ENCODE measurements at places on chromosomes 1 and 21.
A peak's percentile ranks its signal among the peaks of the same experiment; 100 is the strongest.

- no peak for DNase-seq
Observed at GRCh38 chr1:106787520-106787919, 269.0 kb upstream of the PRMT6 start.

GRCh38 chr21:31688603-31689368 lies 29.3 kb downstream of the SOD1 start:
- DNase-seq = no peak

DNA sequence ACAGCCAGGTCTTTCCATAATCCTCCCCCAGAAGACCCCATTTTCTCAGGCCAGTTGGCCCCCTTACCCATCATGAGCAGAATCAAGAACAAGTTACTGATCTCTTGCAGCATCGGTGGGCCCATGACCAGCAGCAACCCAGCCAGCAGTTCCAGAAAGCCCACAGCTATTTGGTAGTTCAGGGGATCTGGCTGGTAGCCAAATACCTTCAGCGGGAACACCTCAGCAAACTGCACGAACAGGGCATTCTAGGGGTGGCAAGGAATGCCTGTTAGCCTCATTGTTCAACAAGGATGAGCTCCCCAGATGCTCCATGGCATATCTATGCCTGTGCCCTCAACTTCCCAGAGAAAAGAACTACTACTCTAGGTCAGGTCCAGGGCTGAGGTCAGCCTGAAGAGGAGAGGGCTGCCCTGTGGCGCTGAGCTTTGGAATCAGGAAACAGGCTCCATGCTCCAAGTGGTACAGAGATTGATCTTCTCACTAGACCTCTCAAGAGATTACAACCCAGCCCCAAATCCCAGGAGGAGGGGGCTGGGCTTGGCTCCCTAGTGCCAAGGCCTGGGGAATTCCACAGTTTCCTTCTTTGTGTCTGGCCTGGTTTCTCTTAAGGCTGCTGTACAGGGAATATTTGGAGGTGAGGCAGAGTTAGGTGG lies 1.3 kb downstream of the TMEM35B start:
- no peak for DNase-seq

DNA sequence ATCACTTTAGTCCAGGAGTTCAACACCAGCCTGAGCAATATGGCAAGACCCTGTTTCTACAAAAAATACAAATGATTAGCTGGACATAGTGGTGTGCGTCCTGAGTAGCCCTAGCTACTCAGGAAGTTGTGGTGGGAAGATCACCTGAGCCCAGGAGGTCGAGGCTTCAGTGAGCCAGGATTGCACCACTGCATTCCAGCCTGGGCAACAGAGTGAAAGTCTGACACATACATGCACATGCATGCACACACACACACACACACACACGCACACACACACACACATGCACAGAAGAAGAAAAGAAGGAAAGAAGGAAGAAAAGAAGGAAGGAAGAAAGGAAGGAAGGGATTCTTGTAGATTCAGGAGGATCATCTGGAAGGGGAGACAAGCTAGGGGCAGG lies 104.4 kb upstream of the USP25 start:
- DNase-seq = no peak

DNA sequence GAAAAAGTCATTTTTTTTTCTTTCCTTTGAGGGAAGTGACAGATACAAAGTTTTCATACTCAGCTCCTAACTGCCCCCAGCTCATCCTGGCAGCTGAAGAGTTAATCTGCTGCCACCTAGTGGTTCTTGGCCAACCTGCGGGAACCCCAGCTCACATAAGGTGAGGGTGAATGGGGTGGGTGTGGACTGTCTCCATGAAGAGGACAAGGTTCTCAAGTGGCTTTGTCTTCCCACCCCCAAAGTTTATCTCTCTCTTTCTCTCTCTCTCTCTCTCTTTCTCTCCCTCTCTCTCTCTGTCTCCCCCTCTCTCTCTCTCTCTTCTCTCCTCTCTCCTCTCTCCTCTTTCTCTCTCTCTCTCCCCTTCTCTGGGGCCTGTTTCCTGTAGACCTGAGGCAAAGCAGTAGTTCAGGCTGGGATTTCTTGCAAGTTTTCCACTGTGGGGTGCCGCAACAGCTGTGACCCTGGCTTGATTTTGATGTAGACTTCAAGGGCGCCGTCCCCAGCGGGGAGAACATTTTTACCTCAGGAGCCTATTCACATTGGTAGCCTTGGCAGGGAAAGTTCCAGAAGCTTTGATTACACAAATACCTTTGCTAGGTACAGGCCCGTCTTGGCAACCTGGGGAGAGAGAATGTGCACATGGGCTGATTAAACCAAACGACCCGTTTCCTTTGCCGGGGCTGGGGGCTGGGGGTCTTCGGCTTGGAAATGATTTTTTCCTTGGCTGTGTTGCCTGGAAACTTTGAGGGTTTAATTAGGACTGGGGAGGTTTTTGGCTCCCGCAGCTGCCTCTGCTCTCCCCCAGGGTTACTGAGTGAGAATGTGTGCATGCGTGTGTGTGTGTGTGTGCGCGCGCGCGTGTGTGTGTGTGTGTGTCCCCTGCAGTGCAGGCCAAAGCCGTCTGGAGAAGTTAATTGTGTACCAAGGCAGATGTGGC lies 135.9 kb downstream of the TM2D1 start:
- DNase-seq = no peak

DNA sequence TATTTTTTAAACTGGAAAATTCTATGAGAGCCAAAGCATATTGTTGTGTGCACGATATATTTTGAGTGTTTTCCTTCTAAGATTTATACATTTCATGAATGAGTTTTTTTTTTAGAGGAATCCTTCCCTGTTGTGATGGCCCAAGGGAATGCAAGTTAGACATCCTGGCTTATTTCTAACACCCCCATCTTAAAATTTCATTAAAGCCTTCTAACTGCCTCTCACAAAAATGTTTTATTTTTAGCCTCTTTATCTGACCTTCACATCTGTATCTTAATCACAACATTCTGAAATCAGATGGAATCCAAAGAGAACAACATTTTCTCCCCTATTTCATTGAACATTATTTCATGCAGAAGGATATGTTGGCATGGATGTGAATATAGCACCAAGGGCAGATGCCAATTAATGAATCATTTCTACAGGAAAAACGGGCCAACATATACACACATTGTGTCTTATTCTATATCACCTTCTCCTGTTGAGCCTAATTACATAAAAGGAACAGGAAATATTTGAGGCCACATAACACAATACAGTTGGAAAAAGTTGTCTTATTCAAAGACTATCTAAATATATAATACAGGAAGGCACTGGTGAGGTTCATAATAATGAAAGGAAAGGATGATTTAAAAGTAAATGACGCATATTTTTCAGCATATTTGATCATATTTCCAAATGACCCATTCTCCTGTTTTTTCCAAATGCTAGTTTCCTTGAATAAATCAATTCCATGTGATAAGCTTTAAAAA lies 455.5 kb downstream of the TTLL7 start:
- DNase-seq = no peak

DNA sequence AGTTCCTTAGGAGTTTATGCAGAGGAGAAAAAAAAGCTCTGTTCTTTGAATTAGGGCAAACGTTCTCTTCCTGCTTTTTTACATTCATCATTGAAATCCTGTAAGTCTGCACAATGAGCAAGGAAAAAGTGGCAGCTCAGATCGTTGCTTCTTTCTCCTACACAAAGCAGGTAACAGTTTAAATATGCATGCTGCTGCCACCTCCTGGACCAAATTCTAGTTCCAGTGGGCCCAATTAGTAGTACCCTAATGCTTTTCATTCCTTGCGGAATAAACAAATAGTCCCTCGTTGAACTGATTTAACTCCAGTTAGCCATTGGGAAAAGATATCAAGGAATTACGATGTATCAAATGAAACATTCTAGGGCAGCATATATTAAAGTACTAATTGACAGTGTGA lies 20.1 kb downstream of the YTHDF2 start:
- DNase-seq = no peak

GRCh38 chr1:41484402-41485241 lies at the start of gene EDN2:
Gene EDN2, minus strand, starts transcription at chr1:41484683. Its CDS starts 82 bp downstream, at chr1:41484601.
- DNase-seq = no peak

DNA sequence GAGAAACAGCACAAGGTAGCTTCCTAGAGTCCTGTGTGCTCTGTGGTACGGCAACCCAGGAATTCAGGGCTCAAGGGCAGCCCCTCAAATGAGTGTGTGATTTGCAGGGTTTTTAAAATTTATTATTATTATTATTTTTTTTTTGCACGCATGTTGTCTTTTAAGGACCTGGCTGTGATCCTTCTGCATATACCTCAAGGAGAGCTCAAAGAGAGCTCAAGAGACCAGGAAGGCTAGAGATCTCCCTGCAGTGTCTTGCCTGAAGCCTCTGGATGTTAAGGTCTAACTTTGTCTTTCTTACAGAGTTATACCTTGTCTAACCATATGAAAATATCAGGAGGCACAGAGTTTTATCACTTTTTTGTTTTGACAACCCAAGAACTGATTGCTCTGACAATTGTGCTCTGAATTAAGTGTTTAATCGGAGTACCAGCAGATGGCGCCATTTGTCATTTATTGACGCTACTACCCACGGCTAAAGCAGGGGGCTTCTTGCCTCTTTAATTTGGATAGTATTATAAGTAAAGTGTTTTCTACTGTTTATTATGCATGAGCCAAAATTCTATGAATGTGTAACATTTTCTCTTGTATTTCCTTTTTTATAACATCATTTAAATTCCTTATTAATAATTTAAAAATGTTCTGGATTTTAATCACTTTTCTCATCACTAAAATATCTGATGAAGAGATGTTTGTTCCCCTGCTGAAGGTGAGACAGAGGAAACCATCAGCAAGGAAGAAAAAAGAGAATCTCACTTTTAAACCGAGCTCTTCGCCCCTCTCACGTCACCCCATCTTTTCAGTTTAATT lies 35.8 kb upstream of the LMO4 start:
- peak; percentile 73 for DNase-seq

DNA sequence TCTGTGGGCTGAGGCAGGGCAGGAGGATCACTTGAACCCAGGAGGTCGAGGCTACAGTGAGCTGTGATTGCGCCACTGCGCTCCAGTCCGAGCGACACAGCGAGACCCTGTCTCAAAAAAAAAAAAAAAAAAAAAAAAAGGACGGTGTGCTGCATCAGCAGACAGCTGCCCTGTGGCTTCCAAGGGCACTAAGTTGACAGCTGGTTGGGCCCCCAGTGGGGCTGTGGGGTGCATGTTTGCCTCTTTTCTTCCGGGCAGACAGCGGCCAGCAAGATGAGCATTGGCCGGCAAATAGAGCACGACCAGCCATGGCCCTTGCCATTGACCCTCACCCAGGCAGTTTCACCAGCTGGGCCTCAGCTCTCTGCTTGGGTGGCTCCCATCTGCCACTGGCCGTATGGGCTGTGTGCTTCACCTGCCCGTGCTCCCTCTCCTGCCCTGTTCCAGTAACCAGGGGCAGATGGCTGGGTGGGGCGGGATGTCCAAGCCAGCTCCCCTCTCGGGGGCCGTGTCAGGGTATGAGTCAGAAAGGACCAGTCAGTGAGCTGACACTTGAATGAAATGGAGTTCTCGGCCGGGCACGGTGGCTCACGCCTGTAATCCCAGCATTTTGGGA lies 12.3 kb upstream of the SLC25A34 start:
- peak; percentile 83 for DNase-seq

DNA sequence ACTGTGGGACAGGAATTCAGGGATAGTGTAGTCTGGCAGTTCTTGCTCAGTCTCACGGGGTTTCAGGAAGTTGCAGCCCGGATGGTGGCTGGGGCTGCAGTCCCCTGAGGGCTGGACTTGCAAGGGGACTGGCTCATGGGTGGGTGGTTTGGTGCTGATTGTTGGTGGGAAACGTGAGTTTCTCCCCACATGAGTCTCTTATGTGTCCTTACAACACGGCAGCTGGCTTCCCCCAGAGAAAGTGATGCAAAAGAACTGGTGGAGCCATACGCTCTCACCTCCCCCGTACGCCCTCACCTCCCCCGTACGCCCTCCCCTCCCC lies 64.9 kb downstream of the EVA1C start:
- no peak for DNase-seq

DNA sequence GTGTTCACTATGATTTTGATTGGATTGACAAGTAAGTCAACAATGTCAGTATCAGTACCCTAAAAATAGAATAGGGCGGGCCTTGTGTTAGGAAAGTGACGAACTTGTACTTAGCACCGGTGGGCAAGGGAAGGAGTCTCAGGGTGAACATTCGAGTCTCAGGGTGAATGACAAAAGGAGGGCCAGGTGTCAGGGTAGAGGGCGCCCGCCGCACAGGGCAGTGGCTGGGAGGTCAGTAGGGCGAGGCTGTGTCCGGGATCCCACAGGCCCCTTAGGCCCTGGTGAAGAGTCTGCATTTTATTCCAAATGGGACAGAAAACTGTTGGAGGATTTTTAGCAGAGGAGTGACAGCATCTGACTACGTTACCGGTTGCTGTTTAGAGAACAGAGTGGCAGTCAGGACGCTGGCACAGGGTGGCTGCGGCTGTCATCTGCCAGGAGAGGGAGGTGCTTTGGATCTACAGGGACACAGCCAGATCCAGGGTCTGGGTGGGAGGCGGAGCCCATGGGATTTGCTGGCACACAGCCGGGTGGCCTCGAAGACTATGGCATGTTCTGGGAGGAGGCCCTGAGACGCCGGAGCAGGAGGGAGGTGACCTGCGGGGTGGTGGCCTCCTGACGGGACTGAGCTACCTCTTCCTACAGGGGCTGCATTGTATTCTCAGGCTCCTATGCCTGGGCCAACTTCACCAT lies 11.0 kb downstream of the AGTRAP start:
- no peak for DNase-seq

DNA sequence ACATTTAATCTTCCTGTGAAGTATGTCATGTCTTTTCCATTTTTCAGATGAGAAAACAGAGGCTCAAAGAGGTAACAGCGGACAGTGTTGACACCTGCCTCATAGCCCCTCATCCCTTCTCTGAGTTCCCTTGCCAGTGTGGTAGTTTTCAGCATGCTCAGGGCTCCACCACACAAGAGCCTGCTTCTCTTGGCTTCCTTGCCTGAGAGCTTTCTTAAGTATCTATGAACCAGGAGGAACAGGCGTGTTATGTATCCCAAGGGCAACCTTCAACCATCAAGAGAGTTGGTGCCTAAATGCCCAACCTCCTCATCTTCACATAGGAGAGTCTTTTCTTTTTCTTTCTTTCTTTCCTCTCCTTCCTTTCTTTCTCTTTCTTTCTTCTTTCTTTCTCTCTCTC lies 5.9 kb upstream of the PAFAH2 start:
- DNase-seq = no peak

- DNase-seq = peak; percentile 41
Observed at GRCh38 chr1:212529211-212529741, 79.3 kb upstream of the ATF3 start.

DNA sequence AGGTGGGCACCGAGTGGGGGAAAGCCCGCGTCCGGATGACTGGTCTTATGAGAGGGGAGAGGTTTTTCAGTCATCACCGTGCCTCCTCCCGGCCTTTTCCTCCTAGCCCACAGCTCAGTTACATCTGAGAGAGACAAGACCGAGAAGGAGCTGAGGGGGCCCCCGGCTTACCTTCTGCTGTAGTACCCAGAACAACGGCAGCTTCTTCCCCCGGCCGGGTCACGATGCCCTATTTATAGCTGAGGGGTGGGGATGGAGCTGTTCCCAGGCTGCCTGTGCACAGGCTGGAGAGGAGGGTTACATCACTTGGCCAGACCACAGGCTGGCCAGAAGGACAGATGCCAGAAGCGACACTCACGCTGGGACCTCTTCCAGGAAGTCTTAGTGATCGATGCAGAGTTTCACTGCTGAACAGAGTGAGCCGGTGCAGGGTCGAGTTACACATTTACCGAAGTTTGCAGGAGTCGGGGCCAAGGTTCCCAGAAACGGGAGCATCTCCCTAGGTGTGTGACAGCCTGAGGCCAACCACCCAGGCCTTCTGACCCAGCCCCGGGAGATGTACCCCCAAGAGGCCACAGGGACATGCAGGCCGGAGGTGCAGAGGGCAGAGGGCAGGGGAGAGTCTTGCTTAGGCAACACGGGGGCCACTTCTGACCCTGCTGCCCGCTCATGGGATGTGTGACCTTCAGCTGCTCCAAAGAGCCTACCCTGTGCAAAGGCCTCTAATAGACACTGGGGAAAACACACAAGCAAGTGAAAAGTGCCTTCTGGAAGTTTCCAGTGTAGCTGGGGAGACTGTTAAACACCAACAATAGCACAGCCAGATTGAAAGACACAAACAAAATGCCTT lies at the start of gene AGT:
AGT (minus strand) TSS at position 208 of the 850 bp plus-strand sequence. CDS start 3,299 bp downstream, outside the sequence.
- DNase-seq = no peak

Measured in trophoblast cell (in vitro differentiated cells and primary cell).